ENCODE measurements at places on chromosomes 3 and 15.
A peak's percentile ranks its signal among the peaks of the same experiment; 100 is the strongest.

DNA sequence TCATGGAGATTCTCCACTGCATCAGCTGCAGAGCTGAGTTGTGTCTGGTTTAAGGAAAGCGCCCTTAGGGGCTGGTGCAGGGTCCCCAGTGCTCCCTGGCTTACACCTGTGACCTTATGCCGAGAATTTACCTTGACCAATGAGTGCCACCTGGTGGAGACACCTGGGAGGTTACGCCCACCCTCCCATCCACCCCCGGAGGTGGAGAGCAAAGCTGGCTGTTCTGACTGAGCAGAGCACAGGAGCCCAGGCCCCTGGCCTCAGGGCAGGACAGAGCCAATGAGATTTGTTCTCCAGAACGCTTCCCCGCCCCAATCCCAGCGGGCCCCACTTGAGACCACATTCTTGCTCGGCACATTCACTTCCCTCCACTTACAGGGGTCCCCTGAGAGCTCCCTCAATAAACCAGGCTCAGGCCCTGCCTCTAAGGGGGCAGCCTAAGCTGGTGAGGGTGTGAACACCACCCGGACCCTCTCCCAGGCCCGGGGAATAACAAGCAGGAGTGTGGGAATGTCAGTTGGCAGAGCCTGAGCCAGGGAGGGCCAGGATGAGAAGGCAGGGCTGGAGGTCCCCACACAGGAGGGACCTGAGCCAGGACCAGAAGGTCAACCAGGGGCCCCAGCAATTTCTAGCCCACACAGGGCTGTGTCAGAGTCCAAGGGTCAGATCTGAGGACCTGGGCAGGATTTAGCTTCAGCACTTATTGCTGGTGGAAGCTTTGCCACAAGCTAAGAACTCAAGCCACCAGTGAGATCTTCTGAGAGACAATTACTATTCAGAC, 117.1 kb downstream of the TPRA1 start:
- no peak for DNase-seq

DNA sequence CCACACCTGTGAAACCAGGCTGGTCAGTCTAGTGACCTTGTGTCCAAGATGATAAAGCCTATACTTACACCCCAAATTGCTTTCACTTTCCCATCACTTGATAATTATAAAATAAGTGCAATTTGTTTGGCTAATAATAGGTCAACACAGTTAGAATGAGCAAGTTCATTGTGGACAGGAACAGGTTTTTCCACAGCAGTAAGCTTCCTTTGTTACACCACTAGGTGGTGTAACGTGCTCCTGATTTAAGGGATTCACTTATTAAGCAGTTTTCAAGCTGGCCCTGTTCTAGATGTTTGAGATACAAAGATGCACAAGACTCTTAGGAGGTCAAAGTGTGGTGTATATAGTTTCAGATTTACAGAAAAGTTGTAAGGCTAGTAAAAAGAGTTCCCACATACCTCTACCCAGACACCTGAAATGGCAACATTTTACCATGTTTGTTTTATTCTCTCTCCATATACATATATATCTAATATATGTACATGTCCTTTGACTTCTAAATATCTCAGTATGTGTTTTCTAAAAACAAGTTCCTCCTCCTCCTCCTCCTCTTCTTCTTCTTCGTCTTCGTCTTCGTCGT, 6.8 kb upstream of the MFSD1 start:
- DNase-seq, result no peak

DNA sequence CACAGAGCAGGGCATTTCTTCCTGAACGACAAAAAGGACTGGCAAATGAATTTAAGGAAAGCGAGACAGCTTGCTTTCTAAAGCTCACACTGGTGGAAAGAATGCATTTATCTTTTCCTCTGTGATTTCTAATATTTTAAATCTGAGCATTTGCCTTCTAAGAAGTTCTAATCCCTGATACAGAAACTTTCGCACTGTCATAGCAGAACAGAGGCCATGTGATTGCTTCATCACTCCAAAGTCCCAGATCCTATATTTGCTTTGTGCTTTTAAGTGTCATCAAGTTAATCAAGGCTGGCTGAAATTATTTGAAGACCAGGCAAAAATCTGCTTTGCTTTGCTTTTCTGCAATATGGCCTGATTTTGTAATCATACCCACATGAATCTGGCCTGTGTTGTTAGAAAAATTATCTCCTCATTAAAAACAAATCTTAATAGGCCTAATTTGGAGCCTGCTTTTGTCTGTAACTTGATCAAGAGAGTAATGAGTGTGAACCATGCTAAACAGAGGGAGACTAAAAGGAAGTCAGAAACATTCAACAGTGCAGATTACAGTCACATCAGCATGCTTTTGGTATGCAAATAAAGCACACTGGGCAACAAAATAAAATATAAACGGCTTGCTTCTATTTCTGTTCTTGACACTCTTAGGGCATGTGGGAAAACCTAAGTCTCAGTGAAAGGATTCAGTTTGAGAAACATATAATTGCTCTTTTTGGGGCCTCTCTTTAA, 178.2 kb upstream of the ADAMTS9 start:
- no peak for DNase-seq

DNA sequence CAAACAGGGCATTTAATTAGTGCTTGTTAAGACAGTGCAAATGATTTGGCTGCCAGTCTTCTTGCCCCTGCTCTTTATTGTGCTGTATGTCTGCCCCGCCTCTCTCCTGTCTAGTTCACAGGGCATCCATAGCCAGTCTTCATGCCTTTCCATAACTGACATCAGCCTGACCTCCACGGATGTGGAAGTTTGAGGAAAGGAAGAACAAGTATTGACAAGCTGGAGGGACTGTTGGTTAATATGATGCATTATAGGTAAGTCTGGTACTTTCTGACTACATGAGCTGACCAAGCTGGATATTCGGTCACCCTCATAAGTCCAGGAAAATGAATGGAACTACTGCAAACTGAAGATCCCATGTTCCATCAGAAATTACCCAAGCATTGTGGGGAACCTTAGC, 325.9 kb downstream of the TIGIT start:
- DNase-seq, result no peak

DNA sequence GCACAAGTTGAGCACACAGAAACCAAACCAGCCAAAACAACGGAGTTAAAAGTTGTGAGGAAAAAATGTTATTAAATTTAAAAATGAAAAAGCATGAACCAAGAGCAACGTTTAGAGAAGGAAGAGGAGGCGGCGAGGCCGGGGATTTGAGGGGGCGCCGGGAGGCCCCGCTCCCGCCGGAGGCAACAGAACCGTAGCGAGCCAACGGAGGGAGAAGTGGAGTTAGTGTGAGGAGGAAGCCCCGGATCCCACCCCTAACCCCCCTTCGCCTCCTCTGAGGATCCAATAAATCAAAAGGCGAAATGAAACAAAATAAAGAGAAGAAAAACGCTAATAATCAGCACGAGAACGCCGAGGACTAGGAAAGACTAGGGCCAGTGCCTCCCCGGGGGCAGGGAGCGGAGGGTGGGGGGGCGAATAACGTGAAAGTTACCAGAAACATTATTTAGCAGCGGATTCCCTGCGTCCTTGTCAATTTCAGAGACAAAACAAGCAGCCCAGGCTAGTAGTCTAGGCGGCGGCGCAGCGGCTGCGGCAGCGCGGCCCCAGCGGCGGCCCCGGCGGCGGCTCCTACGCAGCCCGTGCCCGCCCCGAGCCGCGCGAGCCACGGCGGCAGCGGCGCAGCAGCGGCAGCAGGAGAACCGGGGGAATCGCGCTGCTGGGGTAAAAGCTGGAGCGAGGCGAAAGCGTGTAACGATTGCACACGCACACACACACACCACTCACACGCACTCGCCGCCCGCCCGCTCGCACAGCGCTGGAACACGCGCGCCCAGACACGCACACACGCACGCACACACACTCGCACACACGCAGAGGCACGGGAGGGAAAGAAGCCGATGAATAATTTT, 1.7 kb downstream of the MEIS2 start:
- peak; percentile 67 for DNase-seq

DNA sequence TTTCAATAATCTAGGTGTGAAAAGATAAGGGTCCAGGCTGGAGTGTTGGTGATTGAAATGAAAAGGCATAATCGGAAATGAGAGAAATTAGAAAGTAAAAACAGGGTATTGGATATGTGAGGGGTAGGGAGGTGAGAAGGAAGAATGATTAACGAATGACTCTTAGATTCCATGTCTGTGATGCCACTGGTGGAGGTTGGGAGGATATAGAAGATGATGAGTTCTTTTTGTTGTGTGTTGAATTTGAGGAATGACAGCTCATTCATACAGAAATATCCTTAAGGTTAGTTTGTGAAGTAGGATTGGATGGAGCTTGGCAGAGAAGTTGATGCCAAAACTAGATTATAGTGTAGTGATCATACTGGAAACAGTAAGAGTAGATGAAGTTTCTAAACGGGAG, 72.2 kb upstream of the CCNL1 start:
- DNase-seq, result no peak

DNA sequence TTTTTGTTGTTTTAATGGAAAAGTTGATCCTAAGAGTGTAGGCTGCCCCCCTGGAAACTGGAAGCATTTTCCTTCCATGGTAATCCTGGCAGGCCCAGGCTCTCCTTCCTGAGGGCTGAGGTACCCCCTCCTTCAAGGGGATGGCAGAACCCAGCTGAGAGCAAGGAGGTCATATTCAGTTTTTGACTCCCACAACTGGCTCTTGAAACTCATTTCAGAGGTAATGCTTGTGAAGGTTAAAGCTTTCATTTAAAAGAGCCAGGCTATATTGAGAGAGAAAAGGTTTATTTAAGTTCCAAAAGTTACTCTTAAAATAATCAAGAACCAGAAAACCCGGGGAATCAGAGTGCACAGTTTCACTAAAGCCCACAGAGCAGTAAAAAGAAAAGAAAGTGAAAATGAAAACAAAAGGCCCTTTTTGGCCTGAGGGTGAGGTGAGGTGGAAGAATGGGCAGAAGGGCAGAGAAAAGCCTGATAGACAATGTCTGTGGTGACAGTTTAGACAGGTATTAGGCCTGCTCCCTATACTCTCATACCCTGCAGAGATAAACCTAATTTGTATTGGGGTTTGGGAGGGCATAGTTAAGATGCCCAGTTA, 47.0 kb upstream of the RBP1 start:
- no peak for DNase-seq

GRCh38 chr3:169907476-169907875, 3.9 kb upstream of the SAMD7 start:
- no peak for DNase-seq

- no peak for DNase-seq
Observed at GRCh38 chr3:125325746-125326145, 49.4 kb downstream of the ZNF148 start.

GRCh38 chr3:156918746-156919145, 92.6 kb downstream of the LEKR1 start:
- no peak for DNase-seq

DNA sequence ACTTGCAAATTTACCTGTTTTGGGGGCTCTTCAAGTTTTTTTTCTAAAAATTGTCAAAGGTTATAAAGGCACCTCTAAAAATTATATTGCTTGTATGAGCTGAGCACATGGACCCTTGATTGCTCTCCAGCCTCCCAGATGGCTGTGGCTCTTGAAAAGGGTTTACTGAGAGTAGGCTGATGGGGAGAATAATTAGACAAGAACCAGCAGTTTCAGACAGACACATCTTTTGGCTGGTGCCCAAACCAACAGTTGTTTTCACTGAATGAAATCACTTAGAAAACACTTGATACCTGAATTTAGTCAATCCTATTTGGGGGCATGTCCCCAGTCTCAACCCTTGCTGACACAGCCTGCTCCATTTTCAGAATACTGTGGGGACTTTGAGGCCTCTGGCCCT, 217.6 kb downstream of the KBTBD8 start:
- no peak for DNase-seq
